DMS 273 treated with DMSO at 0.1 percent for 48 hours (cell line): ENCODE measurements at places on chromosomes 11 and 22.
A peak's percentile ranks its signal among the peaks of the same experiment; 100 is the strongest.

DNA sequence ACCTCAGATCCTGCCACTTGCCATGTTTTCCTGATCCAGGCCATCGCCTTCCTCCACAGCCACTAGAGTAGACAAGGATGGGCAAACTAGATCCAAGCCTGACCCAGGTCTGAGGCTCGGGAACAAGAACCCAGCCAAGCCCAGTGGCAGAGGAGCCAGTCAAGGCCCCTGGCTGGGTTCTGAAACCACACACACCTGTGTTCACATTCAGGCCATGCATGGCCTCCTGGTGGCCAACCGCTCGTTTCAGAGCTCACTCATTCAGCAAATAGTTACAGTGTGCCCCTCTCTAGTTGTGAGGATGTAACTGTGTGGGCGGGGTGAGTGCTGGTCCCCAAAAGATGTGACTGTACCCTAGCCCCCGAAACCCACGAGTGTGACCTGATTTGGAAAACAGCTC is 337.6 kb downstream of the CTTN start:
- DNase-seq: no peak

- DNase-seq: no peak
Observed at GRCh38 chr22:32800158-32800882, 1.2 kb upstream of the TIMP3 start.

- DNase-seq: no peak
Observed at GRCh38 chr11:70521475-70522308, 123.4 kb downstream of the CTTN start.

GRCh38 chr11:6497069-6497839 is at the start of gene DNHD1:
TSS of gene DNHD1 (plus strand) at chr11:6497280. CDS start at chr11:6498216, 936 bp downstream.
- DNase-seq: no peak

GRCh38 chr11:76658651-76659650 is 11.6 kb downstream of the LRRC32 start:
- DNase-seq: no peak

DNA sequence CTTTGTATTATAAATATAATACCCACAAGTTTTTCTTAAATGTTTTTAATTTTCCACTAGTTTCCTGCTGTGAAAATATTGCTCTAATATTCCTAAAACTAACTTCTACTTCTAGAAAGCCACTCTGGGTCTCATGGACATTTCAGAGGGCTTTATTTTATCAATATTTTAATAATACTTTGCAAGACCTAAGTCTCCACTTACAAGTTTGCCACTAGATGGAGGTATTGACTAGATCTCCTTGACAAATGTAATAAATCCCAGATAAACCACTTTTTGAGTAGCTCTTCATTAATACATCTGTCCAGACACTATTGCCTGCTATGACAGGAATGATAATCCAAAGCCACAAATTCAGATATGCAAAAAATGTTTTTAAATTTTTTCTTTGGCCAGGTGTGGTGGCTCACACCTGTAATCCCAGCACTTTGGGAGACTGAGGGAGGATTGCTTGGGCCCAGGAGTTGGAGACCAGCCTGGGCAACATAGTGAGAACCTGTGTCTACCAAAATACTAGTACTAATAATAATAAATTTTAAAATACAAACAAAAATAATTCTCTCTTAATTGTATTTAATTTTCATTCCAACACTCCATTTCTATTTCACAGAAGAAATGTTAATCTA is 3.5 kb upstream of the ACAT1 start:
- DNase-seq: peak; percentile 1

GRCh38 chr22:46798366-46799350 is 36.2 kb downstream of the TBC1D22A start:
- DNase-seq: peak; percentile 68

- DNase-seq: no peak
Observed at GRCh38 chr11:132792341-132793140, 739.8 kb downstream of the OPCML start.

DNA sequence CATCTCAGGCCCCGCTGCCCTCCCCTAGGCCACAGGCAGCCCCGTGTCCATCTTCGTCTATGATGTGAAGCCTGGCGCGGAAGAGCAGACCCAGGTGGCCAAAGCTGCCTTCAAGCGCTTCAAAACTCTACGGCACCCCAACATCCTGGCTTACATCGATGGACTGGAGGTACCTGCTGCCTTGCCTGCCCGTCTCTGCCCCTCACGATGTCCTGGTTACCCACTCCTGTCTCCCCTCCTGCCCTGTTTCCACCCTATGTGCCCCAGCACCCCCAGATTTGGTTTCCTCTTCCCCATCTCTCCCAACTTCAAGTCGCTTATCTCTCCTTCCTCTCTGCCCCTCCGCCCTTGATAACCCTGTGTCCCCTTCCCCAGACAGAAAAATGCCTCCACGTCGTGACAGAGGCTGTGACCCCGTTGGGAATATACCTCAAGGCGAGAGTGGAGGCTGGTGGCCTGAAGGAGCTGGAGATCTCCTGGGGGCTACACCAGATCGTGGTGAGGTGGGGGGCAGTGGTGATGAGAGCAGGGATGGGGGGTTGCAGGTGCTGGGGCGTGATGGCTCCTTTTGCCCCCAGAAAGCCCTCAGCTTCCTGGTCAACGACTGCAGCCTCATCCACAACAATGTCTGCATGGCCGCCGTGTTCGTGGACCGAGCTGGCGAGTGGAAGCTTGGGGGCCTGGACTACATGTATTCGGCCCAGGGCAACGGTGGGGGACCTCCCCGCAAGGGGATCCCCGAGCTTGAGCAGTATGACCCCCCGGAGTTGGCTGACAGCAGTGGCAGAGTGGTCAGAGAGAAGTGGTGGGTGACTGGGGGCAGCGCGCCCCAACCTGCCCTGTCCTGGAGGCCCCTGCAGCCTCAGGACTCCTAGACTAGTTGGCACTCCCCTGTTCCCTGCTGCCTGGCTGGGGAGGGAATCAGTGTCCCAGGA is 930 bp downstream of the SCYL1 start:
- DNase-seq: no peak

GRCh38 chr11:19436932-19437331 is 196.2 kb upstream of the E2F8 start:
- DNase-seq: no peak

- no peak for DNase-seq
Observed at GRCh38 chr11:8705146-8705545, 22.6 kb downstream of the RPL27A start.

- DNase-seq: no peak
Observed at GRCh38 chr11:103995896-103996295, 40.5 kb upstream of the DDI1 start.

DNA sequence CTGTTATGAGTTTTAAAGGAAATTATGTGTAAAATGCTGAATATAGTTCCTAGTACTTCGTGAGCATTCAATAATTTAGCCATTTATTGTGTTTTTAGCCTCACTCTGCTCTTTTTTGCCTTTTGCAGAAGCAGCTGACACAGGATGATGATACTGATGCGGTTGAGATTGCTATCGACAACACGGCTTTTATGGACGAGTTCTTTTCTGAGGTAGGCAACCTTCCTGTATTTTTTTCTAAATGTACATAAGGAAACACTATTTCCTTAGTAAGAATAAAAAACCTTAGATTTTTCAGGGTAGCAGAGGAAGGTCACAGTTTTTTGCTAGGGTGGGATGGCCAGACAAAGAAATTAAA is 17.9 kb downstream of the STX3 start:
- DNase-seq: no peak

DNA sequence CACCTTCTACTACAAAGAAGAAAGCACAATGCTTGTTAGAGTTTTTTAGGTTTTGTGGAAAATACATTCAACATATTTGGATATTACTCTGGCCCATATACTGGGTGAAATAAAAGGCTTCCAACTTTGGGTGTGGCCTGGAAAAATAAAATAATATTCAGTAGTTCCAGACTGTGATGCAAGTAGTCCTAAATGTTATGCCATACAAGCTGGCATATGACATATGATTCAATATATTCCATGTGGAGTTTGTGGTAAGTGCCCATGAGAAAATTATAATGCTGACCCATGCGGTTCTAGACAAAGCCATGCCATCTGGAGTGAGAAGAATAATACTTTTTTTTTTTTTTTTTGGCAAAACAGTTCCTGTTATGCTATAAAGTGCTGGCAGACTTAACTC is 683.3 kb downstream of the LUZP2 start:
- no peak for DNase-seq

GRCh38 chr22:49239264-49240015 is 588.2 kb downstream of the BRD1 start:
- DNase-seq: no peak

DNA sequence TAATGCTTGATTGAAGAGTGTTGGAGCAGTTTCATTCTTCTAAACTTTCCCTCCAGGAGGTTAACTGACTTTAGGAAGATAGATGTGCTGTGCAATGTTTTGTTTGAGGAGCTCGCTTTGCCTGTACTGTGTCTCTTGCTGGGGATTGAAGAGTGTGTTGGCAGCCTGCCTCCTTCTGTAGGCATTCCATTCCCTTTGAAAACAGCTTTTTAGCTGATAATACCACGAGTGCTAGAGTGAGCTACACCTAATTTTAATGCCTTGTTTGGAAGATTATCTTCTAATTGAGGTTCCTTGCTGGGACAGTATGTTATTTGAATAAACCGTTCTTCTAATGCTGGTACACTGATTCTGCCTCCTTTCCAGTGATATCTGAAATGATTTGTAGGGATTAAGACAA is 7.2 kb downstream of the DDX10 start:
- no peak for DNase-seq

DNA sequence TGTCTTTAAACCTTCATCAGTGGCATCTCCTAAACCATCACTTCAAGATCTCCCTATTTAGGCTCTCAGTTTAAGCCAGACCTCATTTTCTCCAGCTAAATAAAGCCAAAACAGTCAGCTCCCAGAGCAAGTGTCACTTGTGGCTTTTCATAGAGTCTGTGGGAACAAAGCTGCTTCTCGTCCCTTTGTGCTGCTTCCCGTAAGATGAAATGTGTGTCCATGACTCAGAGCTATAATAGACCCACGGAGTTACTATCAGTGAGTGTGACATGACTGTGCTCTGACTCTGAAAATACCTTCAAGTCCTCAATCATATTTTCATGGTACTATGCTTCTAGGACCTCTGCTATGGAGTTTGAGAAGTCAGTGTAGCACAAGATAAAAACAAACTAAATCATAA is 57.3 kb upstream of the SLN start:
- no peak for DNase-seq
